Astrocyte (in vitro differentiated cells and primary cell): ENCODE measurements at places on chromosomes 16 and 17. TPM values are rescaled to one million over a fixed set of nuclear protein-coding genes. Genes with fewer than 3 reads are reported as not detected.

- no peaks in the 10 kb centered on the region for H3K27me3 ChIP-seq
- no peaks in the 10 kb centered on the region for H3K36me3 ChIP-seq
- H3K27ac ChIP-seq = no peak overlapping the region
- no peak for DNase-seq
- H3K4me1 ChIP-seq = peaks cover 13% of the 10 kb centered on the region
Observed at GRCh38 chr16:5030251-5030870, 3.4 kb downstream of the NAGPA start.

DNA sequence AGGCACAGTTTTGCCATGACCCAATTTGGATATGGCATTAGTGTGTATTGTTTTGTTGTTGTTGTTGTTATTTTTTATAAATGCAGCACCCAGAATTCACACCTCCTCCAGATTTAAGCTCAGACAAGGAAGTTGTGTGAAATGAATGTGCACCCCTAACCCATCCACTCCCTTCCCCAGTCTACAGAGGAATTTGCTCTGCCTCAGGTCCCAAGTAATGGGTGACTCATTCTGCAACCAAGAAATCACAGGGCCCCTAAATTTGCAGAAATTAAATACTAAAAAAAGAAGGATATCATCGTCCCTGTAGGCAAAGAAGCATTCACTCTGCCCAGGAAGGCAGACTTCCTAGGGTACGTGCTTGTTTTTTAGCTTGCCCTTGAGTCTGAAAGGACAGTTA is 62.3 kb downstream of the CLEC16A start:
- no peaks in the 10 kb centered on the region for H3K27me3 ChIP-seq
- H3K27ac ChIP-seq = no peak overlapping the region
- no peak overlapping the region for H3K4me3 ChIP-seq
- peaks cover 21% of the 10 kb centered on the region for H3K4me1 ChIP-seq
- no peaks in the 10 kb centered on the region for H3K36me3 ChIP-seq

DNA sequence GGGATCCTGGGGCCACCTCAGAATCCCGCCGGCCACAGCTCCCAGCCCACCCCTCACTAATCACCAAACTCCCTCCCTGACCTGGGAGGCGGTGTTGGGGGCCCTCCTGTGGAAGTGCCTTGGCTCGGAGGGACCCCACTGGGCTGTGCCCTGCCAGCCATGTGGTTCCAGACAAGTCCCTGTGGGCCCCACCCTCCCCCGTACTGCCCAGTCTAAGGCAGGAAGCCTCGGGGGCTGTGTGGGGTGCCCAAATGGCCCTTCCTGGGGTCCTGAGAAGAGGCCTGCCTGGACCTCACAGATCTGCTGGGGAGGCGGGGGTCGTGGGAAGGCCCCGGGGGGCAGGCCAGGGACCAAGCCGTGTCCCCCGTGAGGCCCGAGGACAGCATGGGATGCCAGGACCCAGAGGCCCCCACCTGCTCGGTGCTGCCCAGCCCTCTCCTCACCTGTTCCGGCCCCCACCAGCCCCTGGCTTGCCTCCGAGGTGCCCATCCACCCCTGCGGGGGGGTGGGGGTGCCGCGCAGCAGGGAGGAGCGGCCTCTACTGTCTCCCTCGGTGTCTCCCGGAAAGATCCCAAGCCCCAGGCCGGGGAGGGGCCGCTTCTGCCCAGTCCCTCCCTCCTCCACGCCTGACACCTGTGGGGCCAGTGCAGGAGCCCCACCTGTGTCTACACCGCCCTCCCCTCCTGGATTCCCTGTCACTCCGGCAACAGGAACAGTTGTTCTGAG is 9.3 kb upstream of the KREMEN2 start:
- no peak overlapping the region for H3K4me3 ChIP-seq
- H3K27me3 ChIP-seq = peaks cover 6% of the 10 kb centered on the region

DNA sequence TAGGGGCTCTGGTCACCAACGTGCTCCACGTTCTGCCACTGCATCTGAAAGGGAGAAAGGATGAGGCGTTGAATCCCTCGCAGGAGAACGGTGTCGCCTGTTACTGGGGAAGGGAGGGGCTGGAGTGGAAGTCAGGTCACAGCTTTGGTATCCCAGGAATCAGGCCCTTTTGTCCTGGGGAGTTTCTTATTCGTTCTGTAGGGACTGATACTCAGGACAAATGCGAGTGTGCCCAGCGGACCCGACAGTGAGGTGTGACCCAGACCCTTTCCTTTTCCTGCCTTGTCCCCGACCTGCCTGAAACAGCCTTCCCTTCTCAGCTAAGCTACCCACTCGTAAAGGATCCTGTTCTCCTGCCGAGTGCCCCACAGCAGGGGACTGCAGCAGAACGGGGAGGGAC is 177.5 kb downstream of the VPS53 start:
- DNase-seq = no peak
- no peak overlapping the region for H3K27ac ChIP-seq
- H3K4me3 ChIP-seq = no peak overlapping the region
- H3K36me3 ChIP-seq = peaks cover 17% of the 10 kb centered on the region

DNA sequence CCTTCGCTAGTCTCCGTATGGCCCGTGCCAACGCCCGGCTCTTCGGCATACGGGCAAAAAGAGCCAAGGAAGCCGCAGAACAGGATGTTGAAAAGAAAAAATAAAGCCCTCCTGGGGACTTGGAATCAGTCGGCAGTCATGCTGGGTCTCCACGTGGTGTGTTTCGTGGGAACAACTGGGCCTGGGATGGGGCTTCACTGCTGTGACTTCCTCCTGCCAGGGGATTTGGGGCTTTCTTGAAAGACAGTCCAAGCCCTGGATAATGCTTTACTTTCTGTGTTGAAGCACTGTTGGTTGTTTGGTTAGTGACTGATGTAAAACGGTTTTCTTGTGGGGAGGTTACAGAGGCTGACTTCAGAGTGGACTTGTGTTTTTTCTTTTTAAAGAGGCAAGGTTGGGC is 2.5 kb downstream of the RPL13 start:
- no peak overlapping the region for H3K27ac ChIP-seq
- no peaks in the 10 kb centered on the region for H3K27me3 ChIP-seq

DNA sequence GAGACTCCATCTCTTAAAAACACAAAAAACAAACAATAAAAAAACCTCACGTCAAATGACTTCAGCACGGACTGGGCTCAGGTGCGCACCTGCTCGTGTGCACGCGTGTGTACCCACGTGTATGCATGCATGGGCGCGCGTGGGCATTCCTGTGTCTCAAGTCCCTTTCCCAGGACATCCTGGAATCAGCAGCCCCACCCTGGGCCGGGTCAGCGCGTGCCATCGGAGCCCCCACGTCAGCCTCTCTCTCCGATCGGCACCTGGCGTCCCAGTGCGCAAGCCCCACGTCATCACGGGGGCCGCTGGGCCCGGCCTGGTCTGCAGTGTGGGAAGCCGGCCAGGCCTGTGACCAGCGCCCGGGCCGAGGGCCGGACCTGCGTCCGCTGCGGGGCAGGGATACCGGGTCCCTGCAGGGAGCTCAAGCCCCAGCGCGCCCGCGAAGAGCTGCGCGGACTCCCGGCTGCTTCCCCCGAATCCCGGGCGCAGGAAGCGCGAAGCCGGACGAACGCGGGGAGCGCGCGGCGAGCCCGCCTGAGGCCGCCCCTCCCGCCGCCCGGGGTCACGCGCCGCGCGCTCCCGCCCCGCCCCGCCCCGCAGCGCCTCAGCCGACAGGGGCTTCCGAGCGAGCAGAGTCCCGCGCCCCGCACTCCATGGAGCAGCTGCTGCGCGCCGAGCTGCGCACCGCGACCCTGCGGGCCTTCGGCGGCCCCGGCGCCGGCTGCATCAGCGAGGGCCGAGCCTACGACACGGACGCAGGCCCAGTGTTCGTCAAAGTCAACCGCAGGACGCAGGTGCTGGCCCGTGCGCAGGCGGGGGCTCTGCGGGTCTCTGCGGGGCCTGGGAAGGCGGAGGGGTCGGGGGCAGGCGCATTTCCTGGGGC is at the start of gene FN3K:
Gene FN3K, plus strand, starts transcription at position 629 of the 880 bp plus-strand sequence. Its CDS starts 22 bp downstream, at position 651.
- H3K36me3 ChIP-seq = no peaks in the 10 kb centered on the region
- H3K27me3 ChIP-seq = no peaks in the 10 kb centered on the region
- H3K4me1 ChIP-seq = peaks cover 6% of the 10 kb centered on the region
- peak; percentile 70 for DNase-seq
- H3K27ac ChIP-seq = no peak within 1 kb of the TSS

- peaks cover 12% of the 10 kb centered on the region for H3K4me1 ChIP-seq
- peaks cover 31% of the 10 kb centered on the region for H3K36me3 ChIP-seq
- peak; percentile 18 for DNase-seq
- H3K27ac ChIP-seq = peak overlapping the region; percentile 85
- H3K4me3 ChIP-seq = peak overlapping the region; percentile 88
Observed at GRCh38 chr16:30761427-30761927, 385 bp downstream of the CFAP119 start.

DNA sequence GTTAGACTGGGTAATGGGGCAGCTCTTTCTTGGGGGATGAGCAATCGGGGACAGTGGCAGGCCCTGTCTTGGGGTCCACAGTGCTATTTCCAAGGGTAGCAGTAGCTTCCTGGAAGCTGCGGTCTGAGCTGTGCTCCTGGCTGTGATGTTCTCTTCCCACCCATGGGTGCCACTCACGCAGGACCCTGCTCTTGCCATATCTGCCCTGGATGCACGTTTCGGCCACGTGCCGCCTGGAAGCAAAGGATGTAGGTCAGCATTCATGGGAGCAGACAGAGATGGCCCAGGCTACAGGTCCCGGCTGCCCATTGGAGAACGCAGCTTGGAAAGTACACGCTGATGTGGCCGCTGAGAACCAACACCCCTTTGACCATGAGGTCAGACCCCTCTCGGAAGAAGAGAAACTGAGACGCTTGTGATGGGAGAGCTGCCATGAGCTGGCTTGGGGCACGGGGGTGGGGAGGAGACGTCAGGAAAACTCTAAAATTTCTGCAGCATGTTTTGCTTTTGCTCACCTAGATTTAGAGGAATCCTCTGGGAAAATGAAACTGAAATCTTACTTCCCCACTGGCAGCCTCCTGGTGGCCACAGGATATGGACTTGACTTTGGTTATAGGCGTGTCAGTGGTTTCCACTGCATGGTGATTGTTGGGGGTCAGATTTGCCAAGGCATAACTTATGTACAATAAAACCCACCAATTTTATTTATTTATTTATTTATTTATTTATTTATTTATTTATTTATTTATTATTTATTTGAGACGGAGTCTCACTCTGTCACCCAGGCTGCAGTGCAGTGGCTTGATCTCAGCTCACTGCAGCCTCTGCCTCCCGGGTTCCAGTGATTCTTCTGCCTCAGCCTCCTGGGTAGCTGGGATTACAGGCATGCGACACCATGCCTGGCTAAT is 36.2 kb upstream of the IRF8 start:
- no peaks in the 10 kb centered on the region for H3K4me1 ChIP-seq
- no peaks in the 10 kb centered on the region for H3K36me3 ChIP-seq
- DNase-seq = no peak
- H3K27me3 ChIP-seq = peaks cover under 1% of the 10 kb centered on the region
- H3K4me3 ChIP-seq = no peak overlapping the region

- no peaks in the 10 kb centered on the region for H3K27me3 ChIP-seq
- no peak overlapping the region for H3K4me3 ChIP-seq
- no peaks in the 10 kb centered on the region for H3K4me1 ChIP-seq
- no peaks in the 10 kb centered on the region for H3K36me3 ChIP-seq
- no peak overlapping the region for H3K27ac ChIP-seq
Observed at GRCh38 chr17:41004397-41004796, 4.5 kb downstream of the KRTAP3-1 start.

CCDC144A gene
- 0.89 and 1.2 TPM in 2 replicates for total RNA-seq

MRPS34 gene
- total RNA-seq = 74.0 and 80.2 TPM in 2 replicates

OTOP3 gene
- total RNA-seq = not detected in 2 replicates

RSKR gene
- 10.4 and 13.5 TPM in 2 replicates for total RNA-seq

GSE1 gene
- total RNA-seq = 30.1 and 35.0 TPM in 2 replicates

CEP295NL gene
- total RNA-seq = 1.3 and 1.6 TPM in 2 replicates

ACSM2A gene
- 0.14 TPM in 1 of 2 replicates, not detected in the other for total RNA-seq
